Suprapubic skin (tissue), 4 donors: ENCODE measurements at places on chromosomes 4 and X.
A peak's percentile ranks its signal among the peaks of the same experiment; 100 is the strongest.

- H3K27me3 ChIP-seq: no peaks in the 10 kb centered on the region
- H3K4me3 ChIP-seq: no peak overlapping the region
- no peaks in the 10 kb centered on the region for H3K36me3 ChIP-seq
- H3K4me1 ChIP-seq: peaks cover 9% of the 10 kb centered on the region
- H3K27ac ChIP-seq: no peak overlapping the region
Observed at GRCh38 chr4:155975511-155975910, 21.8 kb upstream of the CTSO start.

DNA sequence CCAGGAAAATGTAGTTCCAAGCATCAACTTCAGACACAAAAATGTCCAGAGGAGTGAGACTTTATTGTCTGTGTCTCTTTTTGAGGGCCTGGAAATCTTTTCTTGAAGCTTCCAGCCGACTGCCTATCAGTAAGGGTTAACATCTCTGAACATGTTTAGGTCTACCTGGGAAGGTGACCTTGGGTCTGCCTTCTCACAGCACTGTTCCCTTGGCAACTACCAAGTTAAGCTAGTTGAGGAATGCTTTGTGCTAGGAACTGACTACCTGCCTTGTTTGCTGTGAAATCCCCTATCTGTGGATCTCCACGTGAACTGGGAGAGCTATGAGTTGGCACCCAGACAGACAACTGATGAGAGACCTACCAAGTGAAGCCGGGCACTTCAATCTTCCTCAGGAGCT is 81.6 kb downstream of the PPEF2 start:
- no peak overlapping the region for H3K27ac ChIP-seq
- no peaks in the 10 kb centered on the region for H3K4me1 ChIP-seq
- no peak overlapping the region for H3K4me3 ChIP-seq
- no peaks in the 10 kb centered on the region for H3K27me3 ChIP-seq
- no peaks in the 10 kb centered on the region for H3K36me3 ChIP-seq

- no peaks in the 10 kb centered on the region for H3K27me3 ChIP-seq
- no peaks in the 10 kb centered on the region for H3K36me3 ChIP-seq
- no peak overlapping the region for H3K4me3 ChIP-seq
- no peak overlapping the region for H3K27ac ChIP-seq
- peaks cover 7% of the 10 kb centered on the region for H3K4me1 ChIP-seq
Observed at GRCh38 chrX:46589977-46590723, 16.6 kb downstream of the CHST7 start.

GRCh38 chrX:20046864-20047263 is 56.0 kb upstream of the BCLAF3 start:
- H3K4me3 ChIP-seq: no peak overlapping the region
- DNase-seq: no peak
- H3K27me3 ChIP-seq: no peaks in the 10 kb centered on the region
- H3K27ac ChIP-seq: no peak overlapping the region
- H3K4me1 ChIP-seq: no peaks in the 10 kb centered on the region

GRCh38 chr4:101265816-101266172 is 81.5 kb downstream of the PPP3CA start:
- H3K4me3 ChIP-seq: no peak overlapping the region
- H3K4me1 ChIP-seq: peaks cover 8% of the 10 kb centered on the region
- DNase-seq: no peak
- no peak overlapping the region for H3K27ac ChIP-seq

DNA sequence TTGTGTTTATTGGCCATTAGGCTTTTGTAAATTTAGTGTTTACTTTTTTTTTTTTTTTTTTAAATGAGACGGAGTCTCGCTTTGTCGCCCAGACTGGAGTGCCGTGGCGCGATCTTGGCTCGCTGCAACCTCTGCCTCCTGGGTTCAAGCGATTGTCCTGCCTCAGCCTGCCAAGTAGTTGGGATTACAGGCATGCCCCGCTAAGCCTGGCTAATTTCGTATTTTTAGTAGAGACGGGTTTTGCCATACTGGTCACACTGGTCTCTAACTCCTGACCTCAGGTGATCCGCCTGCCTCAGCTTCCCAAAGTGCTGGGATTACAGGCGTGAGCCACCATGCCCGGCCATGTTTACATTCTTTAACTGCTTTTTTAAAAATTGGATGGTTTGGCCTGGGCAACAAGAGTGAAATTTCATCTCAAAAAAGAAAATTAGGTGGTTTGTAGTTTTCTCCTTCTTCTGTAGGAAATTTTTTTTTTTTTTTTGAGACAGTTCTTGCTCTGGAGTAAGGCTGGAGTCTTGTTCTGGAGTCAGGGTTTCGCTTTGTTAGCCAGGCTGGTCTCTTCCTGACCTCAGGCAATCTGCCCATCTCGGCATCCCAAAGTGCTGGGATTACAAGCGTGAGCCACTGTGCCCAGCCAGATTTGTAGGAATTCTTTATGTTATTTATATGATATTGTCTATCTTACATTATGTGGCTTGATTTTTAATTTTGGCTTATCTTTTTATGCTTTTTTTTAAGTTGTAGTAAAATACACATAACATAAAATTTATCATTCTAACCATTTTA is 15.1 kb downstream of the UBE2K start:
- peaks cover 4% of the 10 kb centered on the region for H3K36me3 ChIP-seq
- no peak overlapping the region for H3K27ac ChIP-seq
- no peak for DNase-seq
- H3K27me3 ChIP-seq: no peaks in the 10 kb centered on the region
- H3K4me1 ChIP-seq: peaks cover 22% of the 10 kb centered on the region

GRCh38 chrX:57294961-57295360 is 8.5 kb downstream of the FAAH2 start:
- no peak for DNase-seq
- H3K27me3 ChIP-seq: no peaks in the 10 kb centered on the region
- no peaks in the 10 kb centered on the region for H3K36me3 ChIP-seq
- no peak overlapping the region for H3K27ac ChIP-seq
- no peak overlapping the region for H3K4me3 ChIP-seq

DNA sequence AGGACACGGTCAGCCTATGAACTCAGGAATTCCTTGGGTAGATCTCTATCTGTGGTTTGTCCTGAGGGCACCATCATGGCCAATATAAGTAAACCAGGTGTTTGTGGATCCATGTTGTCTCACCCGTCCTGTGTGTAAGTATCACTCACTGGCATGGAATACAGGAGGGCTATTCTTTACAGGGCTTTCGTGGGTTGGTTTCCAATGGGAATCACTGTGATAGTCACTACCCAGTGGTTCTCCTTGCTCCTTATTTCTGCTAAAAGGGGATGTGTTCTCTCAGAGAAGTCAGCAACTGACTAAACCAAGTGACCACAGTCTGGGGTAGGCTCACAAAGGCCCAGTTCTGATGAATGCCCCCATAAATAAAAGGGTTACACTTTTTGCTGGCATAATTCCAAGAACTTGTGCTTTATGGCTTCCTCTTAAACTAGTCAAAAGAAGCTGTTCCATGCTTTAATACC is 236.7 kb upstream of the JADE1 start:
- H3K4me1 ChIP-seq: peaks cover 26% of the 10 kb centered on the region
- H3K27ac ChIP-seq: peak overlapping the region; percentile 11
- H3K4me3 ChIP-seq: no peak overlapping the region
- H3K36me3 ChIP-seq: no peaks in the 10 kb centered on the region
- no peak for DNase-seq

DNA sequence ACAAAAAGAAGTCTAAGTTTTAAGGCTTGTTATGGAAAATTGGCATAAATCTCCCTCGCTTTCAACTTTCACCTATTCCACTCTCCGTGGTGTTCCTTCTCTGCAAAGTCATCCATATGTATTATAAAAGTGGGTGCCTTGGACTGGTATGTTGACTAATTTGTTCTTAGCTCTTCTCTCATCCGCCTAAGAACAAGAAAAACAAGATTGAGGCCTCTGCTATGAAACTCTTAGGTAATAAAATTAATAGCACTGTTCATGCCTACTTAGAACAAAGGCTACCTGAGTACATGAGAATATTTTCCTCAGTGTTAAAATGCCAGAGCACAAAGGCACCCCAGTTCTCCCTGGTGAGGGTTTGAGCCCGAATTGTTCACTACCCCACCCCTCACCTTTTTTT is 1.3 kb downstream of the CNGA1 start:
- no peaks in the 10 kb centered on the region for H3K36me3 ChIP-seq
- peak overlapping the region; percentile 94 for H3K27ac ChIP-seq
- H3K27me3 ChIP-seq: no peaks in the 10 kb centered on the region

DNA sequence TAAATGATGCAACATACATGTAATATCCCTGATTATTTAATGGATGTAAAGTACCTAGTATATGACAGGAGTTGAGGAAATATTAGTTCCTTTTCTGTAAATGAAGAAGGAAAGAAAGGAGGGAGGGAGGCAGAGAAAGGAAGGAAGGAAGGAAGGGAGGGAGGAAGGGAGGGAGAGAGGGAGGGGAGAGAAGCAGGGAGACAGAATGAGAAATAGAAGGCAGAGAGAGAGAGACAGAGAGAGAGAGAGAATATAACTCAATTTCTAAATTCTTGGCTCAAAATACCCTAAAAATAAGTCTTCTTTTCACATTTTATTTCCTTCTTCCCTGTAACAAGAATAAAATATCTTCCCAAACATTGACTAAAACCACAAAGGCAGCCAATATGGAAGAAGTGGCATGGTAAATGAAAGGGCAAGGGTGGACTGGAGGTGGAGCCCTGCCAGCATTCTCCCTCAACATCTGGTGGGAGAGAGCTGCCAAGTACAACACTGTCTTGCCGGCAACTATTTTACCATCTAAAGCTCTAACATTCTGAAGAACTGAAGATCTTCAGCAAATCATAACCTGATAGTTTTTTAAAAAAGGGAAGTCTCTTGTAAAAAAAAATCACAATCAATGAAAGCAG is 245.1 kb downstream of the PPP3CA start:
- H3K27ac ChIP-seq: no peak overlapping the region
- no peaks in the 10 kb centered on the region for H3K27me3 ChIP-seq
- H3K36me3 ChIP-seq: no peaks in the 10 kb centered on the region
- peaks cover 33% of the 10 kb centered on the region for H3K4me1 ChIP-seq

GRCh38 chr4:4477796-4478195 is 64.1 kb downstream of the STX18 start:
- peaks cover 30% of the 10 kb centered on the region for H3K4me1 ChIP-seq
- H3K27ac ChIP-seq: no peak overlapping the region
- DNase-seq: no peak
- H3K4me3 ChIP-seq: no peak overlapping the region

DNA sequence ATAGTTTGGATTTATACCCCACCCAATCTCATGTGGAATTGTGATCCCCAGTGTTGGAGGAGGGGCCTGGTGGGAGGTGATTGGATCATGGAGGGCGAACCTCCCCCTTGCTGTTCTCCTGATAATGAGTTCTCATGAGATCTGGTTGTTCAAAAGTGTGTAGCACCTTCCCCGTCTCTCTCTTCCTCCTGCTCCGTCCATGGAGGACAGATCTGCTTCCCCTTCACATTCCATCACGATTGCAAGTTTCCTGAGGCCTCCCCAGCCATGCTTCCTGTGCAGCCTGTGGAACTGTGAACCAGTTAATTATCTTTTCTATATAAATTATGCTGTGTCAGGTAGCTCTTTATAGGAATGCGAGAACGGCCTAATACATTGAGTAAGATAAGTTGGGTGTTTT is 518.8 kb upstream of the LCORL start:
- no peak overlapping the region for H3K4me3 ChIP-seq
- no peak overlapping the region for H3K27ac ChIP-seq

DNA sequence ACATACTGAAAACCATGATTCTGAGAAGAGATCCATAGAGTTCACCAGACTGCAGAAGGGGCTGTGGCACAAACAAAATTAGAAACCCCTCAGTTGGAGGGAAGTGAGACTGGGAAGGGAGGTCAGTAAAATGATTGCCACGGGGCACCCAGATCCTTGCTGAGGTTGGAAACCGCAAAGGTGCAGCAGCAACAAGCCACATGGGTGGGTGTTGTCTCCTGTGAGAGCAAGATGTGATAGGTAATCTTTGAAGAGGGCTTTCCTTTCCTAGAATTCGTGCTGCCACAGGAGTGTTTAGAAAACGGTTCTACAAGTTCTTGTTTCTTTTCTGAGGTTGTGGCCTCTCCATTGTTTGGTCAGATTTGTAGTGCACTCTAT is 85.5 kb downstream of the NFKB1 start:
- no peak for DNase-seq
- no peak overlapping the region for H3K27ac ChIP-seq
- H3K4me3 ChIP-seq: no peak overlapping the region
- no peaks in the 10 kb centered on the region for H3K27me3 ChIP-seq
